Right lobe of liver (tissue), 6 donors: ENCODE measurements at places on chromosomes 2 and 18. TPM values are rescaled to one million over a fixed set of nuclear protein-coding genes. Genes with fewer than 3 reads are reported as not detected.

The SLC20A1 gene
- 103 TPM for total RNA-seq

The EVX2 gene
- not detected for total RNA-seq

The CABLES1 gene
- 12.8 TPM for total RNA-seq

The GRHL1 gene
- 5.7 TPM for total RNA-seq

The CTNNA2 gene
- not detected for total RNA-seq

The CSRNP3 gene
- total RNA-seq: 1.2 TPM

The ANKRD30B gene
- total RNA-seq: not detected

The C2orf78 gene
- not detected for total RNA-seq

- DNase-seq: no peak
Measured at GRCh38 chr2:135150725-135151124, 98.6 kb downstream of the RAB3GAP1 start.

DNA sequence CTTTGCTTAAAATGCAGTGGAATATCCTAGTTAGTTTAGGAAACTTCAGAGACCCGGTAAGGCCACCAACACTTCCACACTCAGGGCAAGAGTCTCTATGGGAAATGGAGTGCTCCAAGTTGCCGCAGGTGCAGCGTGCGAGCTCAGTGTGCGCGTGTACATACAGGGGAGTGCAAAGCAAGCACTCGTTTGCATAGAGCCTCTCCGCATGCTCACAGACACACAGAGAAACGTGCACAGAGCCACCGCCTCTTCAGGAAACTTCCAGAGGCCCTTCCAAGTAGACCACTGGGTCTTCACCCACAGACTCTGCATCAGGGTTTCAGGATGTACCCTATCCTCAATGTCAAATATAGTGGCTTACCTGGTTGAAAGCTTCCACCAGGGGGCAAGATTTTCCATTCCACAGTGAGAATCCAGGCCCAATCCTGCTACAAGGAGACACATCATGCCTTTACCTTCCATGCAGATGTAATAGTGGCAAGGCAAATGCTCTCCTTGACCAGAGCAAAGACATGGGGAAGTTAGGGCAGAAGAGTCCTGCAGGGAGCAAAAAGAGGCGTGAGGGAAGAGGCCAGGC, 513.0 kb upstream of the MYT1L start:
- DNase-seq: no peak

- DNase-seq: no peak
Measured at GRCh38 chr2:61288070-61288841, 126.3 kb downstream of the C2orf74 start.

DNA sequence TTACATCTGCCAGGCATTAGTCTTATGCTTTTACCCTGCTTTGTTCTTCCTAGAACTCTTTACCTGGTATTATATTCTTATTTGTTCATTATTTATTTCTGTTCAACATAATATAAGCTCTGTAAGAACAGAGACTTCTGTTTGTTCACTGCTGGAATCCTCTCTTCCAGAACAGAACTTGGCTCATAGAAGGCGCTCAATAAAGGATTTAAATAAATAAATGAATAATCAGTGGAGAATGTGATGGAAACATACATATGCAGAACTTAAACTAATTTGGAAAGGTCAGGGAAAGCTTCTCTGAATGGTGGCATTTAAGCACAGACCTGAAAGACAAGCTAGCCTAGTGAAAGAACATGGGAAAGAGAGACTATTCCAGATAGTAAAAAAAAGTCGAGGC, 24.3 kb downstream of the NCKAP1 start:
- DNase-seq: no peak

DNA sequence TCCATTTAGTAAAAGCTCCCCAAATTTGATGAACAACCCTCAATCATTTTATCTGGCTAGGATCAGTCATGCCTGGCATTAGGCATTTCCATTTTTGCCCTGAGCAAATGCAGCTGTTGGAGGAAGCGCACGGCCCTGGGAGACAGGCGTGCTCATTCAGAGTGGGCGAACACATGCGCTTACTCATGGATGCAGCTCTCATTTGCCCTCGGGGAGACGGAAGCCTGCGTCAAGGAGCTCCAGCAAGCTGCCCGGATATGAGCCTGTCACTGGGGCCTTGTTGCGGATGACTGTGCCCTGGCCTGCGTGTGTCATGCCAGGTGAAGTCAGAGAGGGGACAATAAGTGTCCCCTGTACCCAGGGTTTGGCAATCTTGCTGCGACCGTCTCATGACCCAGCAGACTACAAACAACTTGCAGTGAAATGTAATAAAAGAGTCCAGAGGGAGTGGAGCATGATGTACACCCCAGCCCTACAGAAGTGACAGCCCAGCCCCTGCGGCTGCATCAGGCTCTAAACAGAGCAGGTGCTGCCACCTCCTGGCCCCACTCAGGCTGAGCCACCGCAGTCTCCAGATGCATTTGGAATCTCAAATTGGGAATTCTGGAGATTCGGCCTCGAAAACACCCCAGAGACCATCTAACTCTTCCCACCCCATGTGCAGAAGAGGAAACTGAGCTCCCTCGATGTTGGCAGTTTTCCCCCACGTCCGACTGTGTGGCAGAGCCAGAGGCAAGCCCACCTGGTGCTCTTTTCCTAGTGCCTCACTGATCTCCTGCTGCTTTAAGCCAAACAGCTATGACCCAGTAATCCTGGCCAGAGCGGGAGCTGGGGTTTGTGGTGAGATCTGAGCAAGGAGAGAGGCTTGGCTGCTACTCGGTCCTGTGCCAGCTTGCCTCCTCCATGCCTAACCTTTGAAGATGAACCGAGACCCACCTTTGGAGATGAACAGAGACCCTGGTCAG, 105.0 kb upstream of the ALK start:
- DNase-seq: peak; percentile 60

DNA sequence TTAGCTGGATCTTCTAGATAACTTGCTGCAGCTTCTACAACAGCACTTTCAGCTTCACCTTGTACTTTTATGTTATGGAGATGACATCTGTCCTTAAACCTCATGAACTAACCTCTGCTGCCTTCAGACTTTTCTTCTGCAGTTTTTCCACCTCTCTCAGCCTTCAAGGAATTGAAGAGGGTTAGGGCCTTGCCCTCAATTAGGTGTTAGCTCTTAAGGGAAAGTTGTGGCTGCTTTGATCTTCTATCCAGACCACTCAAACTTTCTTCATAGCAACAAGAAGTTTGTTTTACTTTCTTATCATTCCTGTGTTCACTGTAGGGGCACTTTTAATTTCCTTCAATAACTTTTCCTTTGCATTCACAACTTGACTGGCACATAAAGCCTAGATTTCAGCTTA, 52.3 kb downstream of the ARHGAP15 start:
- DNase-seq: no peak

DNA sequence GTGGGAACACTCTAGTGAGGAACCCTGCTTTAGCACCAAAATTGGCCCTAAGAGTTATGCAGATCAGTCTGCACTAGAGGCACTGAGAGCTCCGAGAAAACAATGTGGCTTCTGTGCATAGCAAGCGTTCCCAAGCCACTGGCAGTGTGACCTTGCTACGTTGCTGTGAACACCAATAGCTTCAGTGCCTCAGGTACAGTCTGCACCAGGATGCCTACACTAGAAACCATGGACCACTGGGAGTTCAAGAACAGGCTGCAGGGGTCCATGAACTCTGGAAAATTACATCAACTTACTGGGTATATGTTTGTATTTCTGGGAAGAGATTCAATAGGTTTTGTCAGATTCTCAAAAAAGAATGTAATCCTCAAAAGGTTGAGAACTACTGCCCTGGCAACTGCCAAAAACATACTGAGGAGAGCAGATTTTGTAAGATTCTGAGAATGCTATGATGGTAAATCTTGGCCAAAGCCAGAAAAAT, 18.3 kb upstream of the SP3 start:
- no peak for DNase-seq

DNA sequence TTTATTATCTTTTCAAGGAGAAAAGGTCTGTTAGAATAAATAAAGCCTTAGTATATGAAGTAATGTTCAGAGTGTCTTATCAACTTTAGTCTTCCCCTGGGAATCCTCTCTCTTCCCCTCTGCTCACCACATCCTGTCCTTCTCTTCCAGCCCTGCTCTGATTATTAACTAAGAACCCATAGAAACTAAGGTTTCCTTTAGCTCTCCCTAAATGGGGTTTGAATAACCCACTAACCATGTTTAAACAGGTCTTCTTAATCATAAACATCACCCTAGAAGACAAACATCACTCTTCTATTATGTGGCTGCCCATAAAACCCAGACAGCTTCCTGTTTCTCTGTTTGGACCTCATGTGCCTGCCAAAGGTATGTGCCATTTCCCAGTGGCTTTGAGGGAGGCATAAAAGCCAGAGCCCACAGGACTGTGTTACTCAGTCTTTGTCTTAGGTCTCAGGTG, 50.1 kb downstream of the SLC14A1 start:
- no peak for DNase-seq

GRCh38 chr2:174590928-174591648, 6.5 kb downstream of the WIPF1 start:
- DNase-seq: no peak

DNA sequence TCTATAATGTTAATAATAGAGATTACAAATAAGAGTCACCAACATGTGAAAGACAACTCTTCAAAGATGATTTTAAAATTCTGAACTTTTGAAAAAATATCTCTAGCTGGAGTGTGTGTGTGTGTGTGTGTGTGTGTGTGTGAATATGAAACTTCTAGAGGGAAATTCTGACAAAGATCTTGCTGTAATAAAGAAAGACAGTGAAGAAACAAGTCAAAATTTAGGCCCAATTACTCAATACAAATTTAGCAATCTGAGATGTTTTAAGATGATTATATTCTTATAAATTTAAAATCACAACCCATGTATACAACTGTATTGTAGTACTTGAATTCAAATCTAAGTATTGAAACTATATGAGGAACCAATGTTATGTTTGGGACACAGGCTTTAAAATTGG, 57.2 kb upstream of the UGP2 start:
- DNase-seq: no peak

DNA sequence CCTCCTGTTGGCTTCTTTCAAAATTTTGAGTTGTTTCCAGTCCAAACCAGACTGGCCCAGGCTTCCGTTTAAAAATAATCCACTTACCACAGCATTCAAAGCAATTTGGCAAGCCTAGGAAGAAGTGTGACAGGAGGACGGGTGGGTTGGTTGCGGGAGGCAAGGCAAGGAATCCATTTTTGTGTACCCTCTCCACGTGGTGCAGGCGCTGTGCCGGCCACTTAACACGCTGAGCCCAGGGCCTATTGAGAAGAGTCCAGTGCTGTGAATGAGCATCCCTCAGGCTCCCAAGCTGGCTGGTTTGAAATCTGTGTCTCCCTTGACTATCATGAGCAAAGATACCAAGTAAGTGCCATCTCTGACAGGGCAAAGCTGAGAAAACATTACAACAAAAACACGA, 160.9 kb downstream of the NCKAP5 start:
- DNase-seq: no peak

DNA sequence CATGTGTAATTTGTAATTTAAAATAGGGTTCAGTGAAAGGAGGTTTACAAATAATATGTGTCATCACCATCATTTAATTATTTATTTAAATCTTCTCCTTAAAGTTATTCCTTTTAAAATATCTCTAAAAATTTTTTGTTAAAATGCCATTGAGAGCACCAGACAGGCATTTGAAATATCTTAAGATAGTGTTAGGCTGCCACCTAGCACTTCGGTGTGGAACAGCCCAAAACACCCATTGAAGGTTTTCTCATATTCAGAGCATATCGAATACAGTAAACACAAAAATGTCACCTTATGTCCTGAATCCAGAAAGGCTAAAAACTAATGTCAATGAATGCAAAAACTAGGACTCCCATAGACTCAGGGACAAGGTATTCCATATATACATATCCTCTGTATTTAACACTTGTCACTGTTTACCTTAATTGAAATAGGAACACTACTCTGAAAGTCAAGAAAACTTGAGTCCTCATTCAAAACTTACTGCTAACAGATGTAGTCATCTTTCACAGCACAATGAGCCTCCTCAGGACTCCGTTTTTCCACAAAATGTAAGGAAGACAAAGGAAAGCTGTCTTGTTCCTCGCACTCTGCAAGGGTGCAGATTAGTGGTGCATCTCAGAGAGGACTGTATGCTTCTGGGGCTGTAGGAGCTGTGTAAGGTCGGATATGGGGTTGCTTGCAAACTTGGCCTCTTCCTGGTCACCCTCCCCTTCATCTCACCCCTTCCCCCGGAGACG, 329.5 kb downstream of the PAX3 start:
- no peak for DNase-seq

DNA sequence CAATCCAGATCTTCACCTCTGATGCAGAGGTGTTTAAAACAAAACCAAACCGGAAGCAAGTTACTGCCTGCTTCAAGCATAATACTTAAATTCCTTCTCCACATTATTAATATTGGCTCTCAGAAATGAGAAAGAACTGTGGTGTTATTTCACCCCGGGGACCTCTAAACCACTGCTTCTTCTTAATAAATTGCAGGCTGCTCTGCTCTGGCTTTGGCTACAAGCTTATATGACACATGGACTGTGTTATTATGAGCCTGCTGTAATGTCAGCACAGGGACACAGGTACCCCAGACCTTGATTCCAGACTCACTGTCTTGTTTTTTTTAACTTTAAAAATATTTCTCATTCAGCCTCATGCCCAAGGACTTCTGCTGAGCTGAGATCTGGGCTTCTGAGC, 45.1 kb downstream of the ST6GAL2 start:
- no peak for DNase-seq

GRCh38 chr2:31531101-31531500, 49.6 kb downstream of the SRD5A2 start:
- no peak for DNase-seq

GRCh38 chr2:18625563-18625962, 36.2 kb upstream of the NT5C1B start:
- DNase-seq: no peak

DNA sequence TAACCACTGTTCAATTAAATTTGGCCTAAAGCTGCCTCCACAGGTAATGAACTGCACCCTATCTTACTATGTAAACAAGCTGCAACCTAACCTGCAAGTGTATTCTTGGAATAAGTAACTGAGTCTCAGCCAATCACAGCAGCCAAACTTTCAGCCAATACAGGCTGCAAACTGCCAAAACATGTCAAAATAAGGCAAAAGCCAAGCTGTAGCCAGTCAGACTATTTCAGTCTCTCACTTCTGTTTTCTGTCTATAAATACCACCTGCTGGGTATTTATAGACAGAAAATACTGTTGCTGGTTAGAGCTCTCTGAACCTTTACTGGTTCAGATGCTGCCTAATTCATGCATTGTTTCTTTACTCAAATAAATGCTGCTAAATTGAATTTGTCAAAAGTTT, 14.3 kb downstream of the C2orf76 start:
- DNase-seq: peak; percentile 80

- no peak for DNase-seq
Measured at GRCh38 chr2:158142568-158143332, 41.1 kb downstream of the UPP2 start.

- no peak for DNase-seq
Measured at GRCh38 chr18:78711971-78712370, 267.6 kb upstream of the SALL3 start.

- no peak for DNase-seq
Measured at GRCh38 chr2:96391153-96391827, 55.7 kb downstream of the NCAPH start.

DNA sequence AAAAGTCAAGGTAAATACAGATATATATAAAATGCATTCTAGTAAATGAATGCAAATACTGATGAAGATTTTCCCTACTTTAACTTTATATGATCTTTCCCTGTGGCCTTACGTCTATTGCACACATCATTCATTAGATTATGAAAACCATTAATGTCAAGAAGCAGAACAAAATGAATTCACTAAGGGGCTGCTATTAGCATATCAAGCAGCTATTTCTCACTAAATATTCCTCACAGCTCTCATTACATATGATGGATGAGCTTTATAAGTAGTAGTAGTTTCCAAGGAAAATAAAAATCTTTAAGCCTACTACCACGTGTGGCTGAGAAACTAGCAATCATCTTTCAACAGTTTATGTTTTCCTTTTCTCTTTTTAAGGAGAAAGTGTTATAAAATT, 702.8 kb upstream of the SLC39A10 start:
- no peak for DNase-seq
